ENCODE measurements at places on chromosomes 2 and 18. TPM values are rescaled to one million over a fixed set of nuclear protein-coding genes. Genes with fewer than 3 reads are reported as not detected.
A peak's percentile ranks its signal among the peaks of the same experiment; 100 is the strongest.

DNA sequence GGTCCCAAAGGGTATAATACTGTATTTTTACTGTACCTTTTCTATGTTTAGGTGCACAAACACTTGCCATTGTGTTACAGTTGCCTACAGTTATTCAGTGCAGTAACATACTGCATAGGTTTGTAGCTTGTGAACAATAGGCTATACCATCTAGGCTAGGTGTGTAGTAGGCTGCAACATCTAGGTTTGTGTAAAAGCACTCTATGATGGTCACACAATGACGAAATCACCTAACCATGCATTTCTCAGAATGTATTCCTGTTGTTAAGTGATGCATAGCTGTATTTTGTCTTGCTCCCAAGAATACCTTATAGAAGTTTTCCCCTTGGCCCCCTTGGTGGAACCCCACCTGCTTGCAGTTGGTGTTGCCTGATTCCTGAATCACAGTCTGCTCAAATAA is 29.3 kb upstream of the AGFG1 start:
- DNase-seq, result no peak

GRCh38 chr18:27899893-27900292 is 277.0 kb downstream of the CDH2 start:
- DNase-seq, result no peak

DNA sequence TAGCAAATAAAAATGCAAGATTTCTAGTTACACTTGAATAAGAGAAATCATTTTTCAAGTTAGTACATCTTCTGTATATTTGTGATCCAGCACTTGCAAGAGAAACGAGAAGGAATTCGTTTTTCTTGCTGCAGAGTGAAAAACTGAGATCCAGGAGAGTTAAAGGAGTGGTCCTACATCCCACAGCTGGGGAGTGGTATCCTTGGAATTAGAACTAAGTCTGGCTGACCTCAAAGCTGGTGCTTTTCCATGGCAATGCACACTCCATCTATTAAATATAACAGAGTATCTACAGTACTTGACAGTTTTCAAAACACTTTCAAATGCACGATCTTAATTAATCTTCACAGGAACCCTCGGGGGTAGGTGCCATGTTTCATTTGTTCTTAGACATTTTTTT is 46.8 kb downstream of the TRIB2 start:
- DNase-seq, result no peak

DNA sequence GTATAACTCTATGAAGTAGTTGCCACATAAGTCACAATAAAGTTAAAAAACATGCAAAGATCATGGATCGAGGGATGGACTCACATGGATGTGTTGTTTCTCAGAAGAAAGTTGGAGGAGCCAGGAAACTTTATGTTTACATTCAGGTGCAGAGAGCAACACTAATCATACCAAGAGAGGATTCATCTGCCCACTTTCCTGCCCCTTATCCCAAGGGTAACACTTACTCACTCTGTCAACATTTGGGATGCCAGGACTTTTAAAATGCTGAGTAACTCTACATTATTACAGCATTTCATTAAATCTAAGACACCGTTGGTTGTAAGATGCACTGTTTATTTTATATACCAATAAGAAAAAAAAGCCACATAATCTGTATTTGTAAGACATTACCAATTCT is 170.4 kb downstream of the KCNE4 start:
- DNase-seq, result peak; percentile 62

The GDF7 gene
- not detected for total RNA-seq

DNA sequence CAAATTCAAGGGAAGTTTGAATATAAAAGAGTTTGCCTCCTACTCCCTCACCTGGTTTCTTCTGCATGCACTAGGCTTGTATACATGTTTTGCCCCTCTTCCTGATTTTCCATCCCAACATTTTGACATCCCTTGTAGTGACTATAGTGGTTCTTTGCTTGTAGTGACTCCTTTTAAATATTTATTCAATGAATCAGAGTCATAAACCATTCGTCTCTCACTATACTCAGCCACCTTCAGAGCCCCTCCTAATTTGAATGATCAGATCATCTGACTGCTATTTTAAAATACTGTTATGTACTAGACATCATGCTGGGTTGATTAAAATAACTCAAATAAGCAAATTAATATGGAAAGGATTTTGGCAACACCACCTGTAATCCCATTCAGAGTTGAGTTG is 492.1 kb upstream of the PIK3C3 start:
- DNase-seq, result no peak

DNA sequence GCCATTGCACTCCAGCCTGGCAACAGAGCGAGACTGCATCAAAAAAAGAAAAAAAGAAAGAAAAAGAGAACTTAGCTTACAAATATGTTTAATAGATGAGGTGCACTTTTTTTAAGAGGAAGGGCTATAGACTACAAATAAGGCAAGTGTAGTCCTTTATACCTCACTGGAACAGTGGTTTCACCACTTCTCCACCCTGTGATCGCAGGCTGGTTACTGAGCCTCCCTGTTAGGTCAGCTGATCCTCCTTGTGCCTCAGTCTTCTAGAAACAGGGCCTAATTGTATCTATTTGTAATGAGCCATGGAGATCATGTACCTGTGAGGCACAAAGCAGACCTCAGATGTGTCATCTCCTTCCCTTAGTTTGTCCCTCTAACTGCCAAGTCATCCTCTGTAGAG is 4.5 kb downstream of the CXCR2 start:
- DNase-seq, result no peak

The COL6A3 gene
- total RNA-seq, result 9.2 TPM

GRCh38 chr2:173448938-173449471 is 94.3 kb downstream of the CDCA7 start:
- peak; percentile 73 for DNase-seq

The CREG2 gene
- 2.4 TPM for total RNA-seq

The GKN1 gene
- not detected for total RNA-seq

DNA sequence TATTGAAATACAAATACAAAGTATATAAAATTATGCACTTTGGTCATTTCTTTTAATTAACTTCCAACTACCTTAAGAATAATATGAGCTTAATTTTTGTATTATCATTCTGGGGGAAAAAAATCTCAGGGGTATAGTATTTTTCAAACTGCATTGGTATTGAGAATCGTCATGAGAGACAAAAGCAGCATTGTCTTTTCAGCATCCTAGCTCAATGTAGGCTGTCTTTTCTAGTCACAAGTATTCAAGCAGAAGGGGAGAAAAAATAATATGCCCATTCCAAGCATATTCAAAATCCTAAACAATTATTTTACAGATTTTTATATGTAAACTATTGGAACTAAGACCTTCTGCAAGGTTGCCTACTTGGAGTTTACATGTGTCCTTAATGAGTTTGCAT is 693.3 kb downstream of the LRP1B start:
- DNase-seq, result no peak

The SMAD4 gene
- 97.5 TPM for total RNA-seq

GRCh38 chr2:203948733-203949132 is 12.2 kb downstream of the ICOS start:
- no peak for DNase-seq

GRCh38 chr2:234550511-234551107 is 53.7 kb upstream of the ARL4C start:
- DNase-seq, result peak; percentile 85

The GAD1 gene
- total RNA-seq, result 0.29 TPM

- DNase-seq, result no peak
These were observed 467.2 kb downstream of the SPAG16 start for GRCh38 chr2:213751446-213751845.

DNA sequence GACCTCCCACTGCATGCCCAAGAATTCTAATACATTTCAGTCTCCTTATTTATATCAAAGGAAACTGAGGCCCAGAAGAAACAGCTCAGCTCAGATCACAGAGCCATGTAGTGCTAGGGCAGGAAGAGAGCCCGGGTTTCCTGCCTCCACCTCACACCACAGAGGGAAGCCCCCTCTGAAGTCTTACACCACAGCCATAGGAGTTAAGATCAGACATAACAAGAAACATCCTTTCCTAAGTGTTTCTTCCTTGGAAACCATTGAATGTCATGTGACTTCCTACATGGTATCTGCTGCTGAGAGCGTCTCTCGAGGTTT is 102.1 kb downstream of the MTCL1 start:
- no peak for DNase-seq

The MAB21L4 gene
- total RNA-seq, result not detected

The FEV gene
- total RNA-seq, result not detected

GRCh38 chr2:159922563-159922962 is 124.6 kb upstream of the CD302 start:
- DNase-seq, result peak; percentile 22

DNA sequence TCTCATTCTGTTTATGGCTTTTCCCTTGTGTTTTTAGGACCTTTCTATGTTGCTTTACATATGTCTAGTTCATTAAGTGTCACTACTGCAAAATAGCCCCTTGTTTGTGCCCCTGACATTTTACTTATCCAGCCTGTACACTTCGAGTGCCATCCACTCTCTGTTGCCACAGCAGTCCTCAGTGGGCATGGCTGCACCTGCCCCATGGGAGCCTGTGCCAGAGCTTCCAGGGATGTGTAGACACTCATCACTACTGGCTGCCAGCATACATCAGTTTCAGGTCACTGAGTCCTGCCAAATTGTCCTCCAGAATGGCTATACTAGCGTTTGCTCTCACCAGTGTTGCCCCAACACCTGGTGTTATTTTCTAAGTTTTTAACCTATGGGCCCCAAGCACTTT is 80.4 kb downstream of the ARMC9 start:
- no peak for DNase-seq

- DNase-seq, result no peak
These were observed 121.6 kb downstream of the MSTN start for GRCh38 chr2:189940913-189941312.

GRCh38 chr2:210263841-210264240 is 38.6 kb upstream of the ACADL start:
- no peak for DNase-seq

The ACVR1C gene
- 0.83 TPM for total RNA-seq

The MAPK4 gene
- not detected for total RNA-seq

DNA sequence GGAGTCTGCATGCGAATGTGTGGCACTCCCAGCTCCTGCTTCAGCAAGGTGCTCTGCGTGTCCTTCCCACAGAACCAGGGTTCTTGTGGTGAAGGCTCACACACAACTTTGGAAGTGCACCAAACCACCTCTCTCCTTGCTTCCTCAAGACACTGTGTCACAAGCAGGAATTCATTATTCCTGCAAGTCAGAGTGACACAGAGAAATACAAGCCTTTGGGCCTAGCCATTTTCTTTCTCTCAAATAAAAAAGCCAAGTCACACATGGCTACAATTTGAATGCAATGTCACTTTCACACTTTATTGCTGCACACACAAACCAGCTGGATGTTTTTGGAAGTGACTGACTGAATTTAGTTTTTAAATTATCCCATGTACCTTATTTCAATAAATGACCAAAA is 30.1 kb upstream of the THOC1 start:
- no peak for DNase-seq
